Stimulated activated CD8-positive, alpha-beta memory T cell treated with anti-CD3 and anti-CD28 coated beads, Interleukin-4, amount 100 ng/mL, for 1 hour (primary cell): ENCODE measurements at places on chromosomes 3 and 15.

GRCh38 chr3:173109143-173109542, 31.9 kb downstream of the SPATA16 start:
- DNase-seq = no peak

DNA sequence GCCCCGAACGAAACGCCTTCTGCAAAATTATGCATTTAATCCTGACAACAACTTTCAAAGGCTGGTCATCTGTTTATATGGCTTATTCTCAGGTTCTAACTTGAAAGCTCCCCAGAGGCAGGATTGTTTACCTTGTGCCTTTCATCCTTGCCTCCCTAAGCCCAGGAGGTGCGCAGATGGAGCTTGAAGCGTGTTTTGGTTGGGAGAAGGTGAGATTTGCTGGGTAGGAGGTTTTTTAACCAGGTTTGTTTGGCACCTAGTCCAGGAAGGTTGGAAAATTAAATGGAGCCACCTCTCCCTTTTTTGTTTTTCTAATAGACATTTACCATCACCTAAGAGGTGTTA, 675 bp downstream of the TSEN2 start:
- no peak for DNase-seq

DNA sequence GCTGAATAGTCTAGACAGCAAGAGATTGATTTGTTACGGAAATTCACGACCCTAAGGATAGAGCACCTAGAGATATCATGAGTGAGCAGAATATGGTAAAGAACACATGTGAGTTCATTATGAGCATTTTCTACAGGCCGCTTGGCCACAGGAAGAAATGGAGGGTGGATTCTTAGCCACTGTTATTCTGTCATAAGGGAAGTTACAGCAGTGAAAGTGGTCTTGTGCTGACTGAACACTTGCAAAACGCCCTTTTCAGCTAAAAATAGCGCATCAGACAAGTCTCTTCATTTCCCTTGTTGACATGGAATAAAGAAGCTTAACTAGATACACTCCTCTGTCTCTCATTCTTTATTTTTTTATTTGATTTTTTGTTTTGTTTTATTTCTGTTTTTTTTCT, 19.8 kb downstream of the DGKG start:
- DNase-seq = no peak

DNA sequence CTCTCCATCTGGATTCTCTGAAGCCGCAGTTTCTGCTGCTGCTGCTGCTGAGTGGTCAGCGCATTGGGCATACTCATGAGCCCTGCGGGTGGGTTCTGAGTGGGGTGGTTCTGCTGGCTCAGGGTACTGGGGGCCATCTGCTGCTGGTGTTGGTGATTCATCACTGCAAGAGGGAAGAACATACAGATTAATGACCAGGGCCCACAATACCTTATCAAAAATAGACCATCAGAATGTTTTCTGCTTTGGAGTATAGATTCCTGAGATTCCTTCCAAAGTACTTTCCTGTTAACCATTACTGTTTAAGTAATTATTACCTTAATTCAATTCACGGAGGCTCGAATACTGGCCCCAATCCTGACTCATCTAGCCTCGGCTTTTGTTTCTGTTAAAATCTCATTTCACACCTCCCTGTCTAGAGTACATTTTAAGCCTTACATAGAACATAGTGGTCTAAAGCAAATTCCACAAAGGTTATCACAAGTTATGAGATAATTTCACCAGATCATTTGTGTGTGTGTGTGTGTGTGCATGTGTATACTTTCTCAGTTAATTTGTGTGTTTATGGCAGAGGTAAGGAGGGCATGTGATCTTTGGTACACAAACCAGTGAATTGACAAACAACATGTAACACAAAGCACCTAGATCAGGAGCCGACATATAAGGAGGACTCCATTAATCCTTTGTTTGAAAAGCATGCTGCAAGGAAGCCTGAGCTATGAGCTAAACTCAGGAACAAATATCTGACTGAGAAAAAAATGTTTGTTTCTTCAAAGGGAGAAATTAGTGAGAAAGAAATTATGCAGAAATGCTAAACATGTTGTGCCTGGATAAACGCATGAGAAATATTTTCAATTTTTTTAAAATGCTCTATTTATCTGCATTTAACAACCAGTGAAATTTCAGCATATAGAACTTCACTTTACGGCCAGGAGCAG, 68.1 kb downstream of the TM4SF4 start:
- no peak for DNase-seq

GRCh38 chr15:57962887-57963286, 102.6 kb downstream of the ALDH1A2 start:
- no peak for DNase-seq

DNA sequence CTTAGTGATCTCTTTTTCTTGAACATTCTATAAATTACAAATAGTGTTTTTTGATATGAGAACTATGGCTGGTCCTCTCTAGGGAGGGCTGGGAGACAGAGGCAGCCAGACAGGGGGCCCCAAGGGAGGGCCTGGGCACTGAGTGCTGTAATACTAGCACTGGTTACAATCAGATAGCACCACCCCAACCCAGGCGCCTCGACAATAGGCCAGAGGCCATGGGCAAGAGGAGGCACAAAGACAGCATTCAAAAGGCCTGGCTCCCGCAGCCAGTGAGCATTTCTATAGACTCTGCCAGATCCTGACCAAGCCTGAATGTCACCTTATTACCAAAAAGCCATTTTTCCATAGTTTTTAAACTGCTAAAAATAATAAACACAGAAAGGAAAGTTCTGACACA, 158.5 kb downstream of the THRB start:
- no peak for DNase-seq

- no peak for DNase-seq
These were observed 175.8 kb downstream of the NSMCE3 start for GRCh38 chr15:29093696-29094343.

GRCh38 chr3:116002235-116002634, 378.9 kb downstream of the GAP43 start:
- no peak for DNase-seq

DNA sequence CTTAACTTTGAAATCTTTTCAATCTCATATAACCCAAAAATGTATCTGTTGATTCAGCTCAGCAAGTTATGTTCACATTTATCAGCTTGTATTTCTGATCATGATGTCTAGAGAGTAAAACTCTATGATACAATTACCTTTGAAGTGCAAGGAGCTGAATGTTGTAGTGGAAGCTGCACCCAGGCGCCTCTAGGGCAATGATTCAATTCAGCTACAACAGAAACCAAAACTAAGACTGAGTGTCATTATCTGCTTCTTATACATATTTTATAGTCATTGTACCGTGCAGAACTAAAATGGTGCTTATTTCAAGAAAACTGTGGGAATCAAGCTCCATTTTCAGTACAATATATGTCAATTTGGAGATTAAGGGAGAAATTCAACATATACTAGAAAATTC, 1237.5 kb downstream of the ZPLD1 start:
- no peak for DNase-seq
